Right renal pelvis (tissue), 4 donors: ENCODE measurements at places on chromosomes 5 and 9.

- DNase-seq, result no peak
Measured at GRCh38 chr5:121681229-121681855, 170.3 kb upstream of the FTMT start.

DNA sequence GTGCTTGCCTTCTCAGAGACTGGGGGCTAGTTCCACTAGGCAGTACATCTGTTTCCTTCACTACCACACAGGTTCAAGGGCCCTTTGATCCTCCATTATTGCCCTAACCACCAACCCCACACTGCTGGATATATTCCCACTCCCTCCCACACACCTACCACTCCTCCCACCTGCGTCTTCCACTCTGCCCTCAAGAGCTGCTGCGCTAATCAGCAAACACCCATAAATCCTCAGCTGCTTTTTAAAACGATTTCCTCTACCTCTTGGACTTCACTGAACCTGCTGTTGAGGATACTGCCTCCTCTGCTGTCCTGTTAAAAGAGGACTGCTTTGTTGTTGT, 120.9 kb downstream of the MAPKAP1 start:
- DNase-seq, result no peak

DNA sequence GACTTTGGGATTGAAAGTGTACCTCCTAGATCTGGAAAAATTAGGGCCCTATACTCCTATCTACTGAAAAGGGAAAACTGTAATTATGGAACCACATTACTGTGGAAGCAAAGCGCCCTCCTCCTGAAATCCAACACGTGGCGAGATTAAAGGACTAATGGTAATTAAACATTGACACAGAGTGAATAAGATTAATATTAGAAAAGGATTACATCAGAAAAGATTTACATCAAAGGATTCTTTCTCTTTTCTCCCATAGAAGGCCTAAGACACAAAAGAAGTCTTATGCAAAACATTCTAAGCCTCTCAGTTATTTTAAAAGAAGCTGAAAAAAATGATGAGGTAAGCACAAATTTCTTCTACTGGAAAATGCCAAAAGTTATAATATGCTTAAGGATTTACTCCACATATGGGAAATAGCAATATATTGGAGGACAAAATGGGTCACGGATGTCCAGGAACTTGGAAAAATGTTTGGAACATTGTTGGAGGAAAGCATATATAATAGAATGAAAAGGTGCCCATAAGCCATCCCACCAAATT, 227.8 kb downstream of the TRPM3 start:
- no peak for DNase-seq

- no peak for DNase-seq
Measured at GRCh38 chr5:30324083-30324482, 869.4 kb upstream of the CDH6 start.

GRCh38 chr5:32233696-32234447, 59.8 kb upstream of the GOLPH3 start:
- DNase-seq, result no peak

DNA sequence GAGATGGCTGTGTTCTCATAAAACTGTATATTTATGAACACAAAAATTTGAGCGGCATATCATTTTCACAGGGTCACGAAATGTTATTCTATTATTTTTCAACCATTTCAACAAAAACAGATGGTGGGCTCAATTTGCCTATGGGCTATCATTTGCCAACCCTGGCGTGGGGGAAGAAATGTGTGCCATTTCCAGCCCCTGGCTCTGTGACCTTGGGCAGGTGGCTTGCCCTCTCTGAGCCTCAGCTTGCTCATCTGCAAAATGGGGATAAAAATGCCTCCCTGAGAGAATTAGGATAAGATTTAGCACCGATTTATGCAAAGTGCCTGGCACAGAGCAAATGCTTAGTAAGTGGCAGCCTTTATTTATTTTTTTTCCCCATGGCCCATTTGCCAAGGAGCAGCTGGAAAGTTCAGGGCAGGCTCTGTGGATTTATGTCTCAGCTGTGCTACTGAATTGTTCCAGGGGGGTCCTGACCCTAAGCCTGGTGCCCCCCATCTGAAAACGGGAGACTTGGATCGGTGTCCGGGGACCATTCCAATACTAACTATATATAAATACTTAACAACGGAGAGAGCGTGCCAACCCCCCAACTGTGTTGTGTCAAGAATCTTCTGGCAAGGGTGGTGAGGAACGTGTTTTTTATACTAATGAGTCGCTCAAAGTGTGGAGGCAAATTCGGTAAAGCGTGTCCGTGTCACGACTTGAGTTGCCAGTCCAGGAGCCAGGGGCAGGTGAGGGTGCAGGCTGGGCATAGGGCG, 34.5 kb downstream of the HRH2 start:
- no peak for DNase-seq

- DNase-seq, result no peak
Measured at GRCh38 chr5:89309268-89309667, 426.3 kb upstream of the MEF2C start.

- no peak for DNase-seq
Measured at GRCh38 chr5:45800331-45800730, 104.2 kb upstream of the HCN1 start.

DNA sequence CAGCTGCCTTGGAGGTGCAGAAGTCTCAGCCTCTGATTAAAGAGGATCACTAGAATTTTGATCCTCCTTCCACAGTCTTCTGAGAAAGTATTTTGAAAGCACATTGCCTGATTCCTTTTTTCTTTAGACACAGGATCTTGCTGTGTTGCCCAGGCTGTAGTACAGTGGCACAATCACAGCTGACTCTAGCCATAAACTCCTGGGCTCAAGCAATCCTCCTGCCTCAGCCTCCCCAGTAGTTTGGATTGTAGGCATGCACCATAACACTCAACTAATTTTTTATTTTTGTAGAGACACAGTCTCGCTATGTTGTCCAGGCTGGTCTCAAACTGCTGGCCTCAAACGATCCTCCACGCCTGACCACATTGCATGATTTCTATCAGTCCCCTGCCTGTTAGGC, 74.5 kb downstream of the FAM78A start:
- DNase-seq, result no peak

GRCh38 chr5:17761326-17761725, 127.1 kb downstream of the TAF11L14 start:
- no peak for DNase-seq

GRCh38 chr5:91416491-91416890, 33.4 kb upstream of the ARRDC3 start:
- DNase-seq, result no peak

DNA sequence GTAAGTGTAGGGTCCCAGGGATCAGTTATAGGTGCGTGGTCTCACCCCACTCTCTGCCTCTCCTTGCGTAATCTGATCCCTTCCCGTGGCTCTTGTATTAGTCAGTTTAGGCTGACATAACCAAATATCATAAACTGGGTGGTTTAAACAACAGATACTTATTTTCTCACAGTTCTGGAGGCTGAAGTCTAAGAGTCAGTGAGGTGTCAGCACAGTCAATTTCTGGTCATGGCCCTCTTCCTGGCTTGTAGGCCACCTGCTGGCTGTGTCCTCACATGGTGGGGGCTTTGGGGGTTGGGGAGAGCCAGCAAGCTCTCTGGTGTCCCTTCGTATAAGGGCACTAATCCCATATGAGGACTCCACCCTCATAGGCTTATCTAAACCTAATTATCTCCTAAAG, 32.3 kb downstream of the CARTPT start:
- no peak for DNase-seq

GRCh38 chr9:126802318-126803059, 2.4 kb upstream of the ZBTB43 start:
- no peak for DNase-seq

GRCh38 chr5:78930721-78931120, 54.4 kb downstream of the ARSB start:
- no peak for DNase-seq

GRCh38 chr9:89025553-89025952, 34.3 kb downstream of the S1PR3 start:
- no peak for DNase-seq

- no peak for DNase-seq
Measured at GRCh38 chr5:54495027-54495426, 22.5 kb upstream of the SNX18 start.

DNA sequence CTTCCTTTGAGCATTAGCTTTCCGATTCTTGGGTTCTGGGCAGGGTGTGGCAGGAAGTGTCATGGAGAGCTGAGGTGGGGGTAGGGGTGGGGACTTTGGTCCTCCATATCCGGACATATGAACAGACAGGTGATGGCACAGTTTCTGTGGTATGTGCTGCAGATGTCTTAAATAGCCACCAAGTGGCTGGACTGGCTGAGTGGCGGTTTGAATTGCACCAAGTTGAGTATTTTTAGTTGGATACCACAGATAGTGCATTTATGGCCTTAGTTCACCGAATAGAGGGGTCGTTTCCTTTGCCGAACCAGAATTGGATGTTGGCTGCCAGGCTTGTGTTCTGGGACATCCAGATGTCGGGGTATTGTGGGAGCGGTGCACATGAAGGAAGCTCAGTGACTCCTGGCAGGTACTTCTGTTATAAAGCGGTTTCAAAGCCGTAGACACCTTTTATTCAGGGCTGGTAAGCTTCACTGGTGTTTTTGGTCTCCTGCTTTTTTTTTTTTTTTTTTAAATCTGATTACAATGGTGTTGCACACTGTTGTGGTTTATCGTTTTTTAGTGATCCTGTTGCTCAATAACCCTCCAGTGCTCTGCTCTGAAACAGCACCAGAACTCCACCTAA, 15.1 kb upstream of the TNFAIP8 start:
- no peak for DNase-seq

DNA sequence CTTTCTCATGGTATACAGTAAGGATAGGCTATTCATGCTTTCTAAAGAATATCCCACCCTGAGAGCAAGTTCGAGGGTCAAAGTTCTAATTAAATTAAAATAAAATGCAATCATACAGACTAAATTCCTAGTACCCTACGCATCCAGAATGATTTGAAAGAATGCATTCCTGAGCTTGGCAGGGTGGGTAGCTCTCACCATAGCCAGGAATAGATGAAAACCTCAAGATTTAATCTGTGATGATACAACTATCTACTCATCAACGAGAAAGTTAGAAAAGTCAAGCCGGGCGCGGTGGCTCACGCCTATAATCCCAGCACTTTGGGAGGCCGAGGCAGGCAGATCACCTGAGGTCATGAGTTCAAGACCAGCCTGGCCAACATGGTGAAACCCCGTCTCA, 32.3 kb downstream of the SERINC5 start:
- no peak for DNase-seq

DNA sequence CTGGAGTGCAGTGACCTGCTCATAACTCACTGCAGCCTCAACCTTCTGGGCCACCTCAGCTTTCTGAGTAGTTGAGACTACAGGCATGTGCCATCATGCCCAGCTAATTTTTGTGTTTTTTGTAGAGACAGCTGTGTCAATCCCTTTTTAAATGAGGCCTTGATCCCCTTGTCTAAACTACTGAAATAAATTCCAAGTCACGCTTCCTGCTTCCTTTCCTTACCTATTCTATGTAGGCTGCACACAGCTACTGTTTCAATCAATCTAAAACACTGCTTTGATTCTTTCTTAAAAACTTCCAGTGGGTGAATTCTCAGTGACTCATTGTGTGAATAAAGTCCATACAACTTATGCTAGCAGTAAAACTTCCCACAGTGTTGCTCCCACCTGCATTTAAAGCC, 2.9 kb upstream of the C7 start:
- DNase-seq, result no peak

GRCh38 chr5:158751961-158752655, 347.6 kb downstream of the EBF1 start:
- no peak for DNase-seq

DNA sequence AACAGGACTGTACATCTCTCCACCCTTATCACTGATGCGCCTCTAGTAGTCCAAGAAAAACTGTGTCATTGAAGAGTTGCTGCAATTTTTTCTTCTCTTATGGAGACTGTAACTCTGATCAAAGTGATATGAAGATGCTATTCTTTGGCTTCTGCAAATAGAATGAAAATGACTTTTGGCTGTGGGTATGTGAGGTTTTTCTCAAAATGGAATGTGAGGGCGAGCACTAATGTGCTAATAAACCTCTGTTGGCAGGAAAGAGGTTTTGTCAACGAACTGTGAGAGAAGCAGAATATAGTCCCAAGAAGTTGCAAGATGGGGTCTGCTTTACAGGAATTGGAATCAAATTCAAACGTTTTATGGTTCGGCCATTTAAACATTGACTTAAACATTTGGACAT, 252.0 kb upstream of the GAS1 start:
- DNase-seq, result no peak

DNA sequence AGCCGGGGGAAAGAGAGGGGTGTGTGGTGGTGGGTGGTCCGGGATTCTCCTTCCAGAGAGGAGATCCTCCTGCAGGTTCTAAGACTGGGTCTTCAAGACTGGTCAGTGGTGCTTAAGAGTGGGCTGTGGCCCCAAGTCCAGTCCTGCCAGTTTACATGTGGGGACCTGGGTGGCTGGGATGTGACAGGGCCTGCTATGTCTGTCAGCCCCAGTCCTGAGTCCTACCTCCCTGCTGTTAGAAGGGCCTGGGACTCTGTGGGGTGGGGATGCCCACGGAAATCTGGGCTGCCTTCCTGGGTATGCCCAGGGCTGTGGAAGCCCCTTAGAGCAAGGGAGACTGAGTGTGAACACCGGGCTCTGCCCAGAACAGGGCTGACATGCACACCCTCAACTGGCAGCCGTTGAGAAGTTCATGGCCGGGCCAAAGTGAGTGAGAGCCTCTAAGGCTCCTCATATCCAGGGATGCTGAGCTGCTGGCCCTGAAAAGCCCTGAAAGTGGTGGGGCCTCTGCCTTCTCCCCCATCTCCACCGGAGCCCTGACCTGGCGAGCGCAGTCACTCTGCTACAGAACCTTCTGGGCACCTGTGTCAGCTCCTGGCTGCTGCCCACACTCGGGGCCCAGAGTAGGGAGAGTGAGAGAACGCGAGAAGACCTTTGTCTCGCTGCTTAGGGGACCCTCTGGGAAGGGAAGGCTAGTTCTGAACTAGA, 1.7 kb downstream of the PHF2 start:
- no peak for DNase-seq

- DNase-seq, result no peak
Measured at GRCh38 chr5:138369261-138369660, 16.8 kb downstream of the KDM3B start.

DNA sequence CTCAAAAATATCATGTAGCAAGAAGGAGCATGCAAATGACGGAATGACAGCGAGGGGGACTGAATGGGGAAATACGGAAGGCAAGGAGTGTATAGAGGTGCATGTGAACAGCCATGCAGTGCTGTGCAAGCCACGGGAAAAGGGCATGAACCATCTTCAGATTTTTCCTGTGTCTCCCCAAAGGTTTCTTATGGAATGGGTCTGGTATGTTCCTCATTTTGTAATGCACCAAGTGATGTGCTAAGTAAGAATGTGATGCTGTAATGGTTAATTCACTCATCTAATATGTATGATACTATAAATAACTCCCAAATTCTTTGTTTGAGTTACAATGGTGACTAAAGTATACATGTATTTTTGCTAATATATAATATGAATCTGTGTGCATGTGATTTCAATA, 99.0 kb upstream of the DAB2 start:
- no peak for DNase-seq

DNA sequence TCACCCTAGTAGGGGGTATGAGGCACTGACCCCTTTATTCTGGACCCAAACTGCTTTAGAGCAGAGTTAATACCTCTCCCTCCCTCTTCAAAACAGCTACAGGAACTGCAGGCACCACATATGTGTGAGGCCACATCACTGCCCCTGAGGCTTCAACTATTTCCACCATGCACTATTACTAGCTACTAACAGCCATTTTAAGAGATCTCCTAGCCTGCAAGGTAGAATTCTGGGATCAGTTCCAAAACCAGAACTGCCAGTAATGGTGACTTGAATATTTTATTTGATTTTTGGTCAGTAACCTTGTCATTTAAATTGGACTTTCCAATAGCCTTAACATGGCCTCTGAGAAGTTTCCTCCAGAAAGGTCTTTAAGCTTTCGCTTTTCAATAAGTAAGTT, 55.3 kb upstream of the FSD1L start:
- no peak for DNase-seq

GRCh38 chr5:28165096-28165495, 1126.7 kb upstream of the CDH9 start:
- peak; percentile 7 for DNase-seq
